ENCODE measurements at places on chromosomes 11 and 22.

DNA sequence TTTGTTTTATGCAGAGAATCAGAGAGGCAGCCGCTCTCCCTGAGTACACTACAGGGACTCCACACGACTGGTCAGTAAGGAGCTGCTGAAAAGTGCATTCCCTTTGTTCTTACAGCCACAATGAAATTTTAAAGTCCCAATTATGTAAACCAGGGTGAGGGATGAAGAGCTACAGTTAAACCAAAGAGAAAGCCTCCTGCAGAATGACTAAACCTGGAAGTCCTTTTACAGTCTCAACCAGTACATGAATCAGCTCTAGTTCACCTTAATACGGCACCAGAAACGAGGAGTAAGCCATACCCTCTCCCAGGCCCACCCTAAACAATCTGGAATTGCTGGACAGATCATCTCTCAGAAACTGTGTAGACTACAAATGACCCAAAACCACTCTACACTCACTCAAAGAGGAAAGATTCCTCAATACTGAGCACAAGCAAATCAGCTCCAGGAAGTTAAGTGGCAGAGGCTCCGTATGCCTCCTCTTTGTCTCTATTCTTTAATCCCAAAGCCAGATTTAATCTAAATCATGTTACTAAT lies 113.1 kb downstream of the RBFOX2 start:
- DNase-seq = peak; percentile 34

DNA sequence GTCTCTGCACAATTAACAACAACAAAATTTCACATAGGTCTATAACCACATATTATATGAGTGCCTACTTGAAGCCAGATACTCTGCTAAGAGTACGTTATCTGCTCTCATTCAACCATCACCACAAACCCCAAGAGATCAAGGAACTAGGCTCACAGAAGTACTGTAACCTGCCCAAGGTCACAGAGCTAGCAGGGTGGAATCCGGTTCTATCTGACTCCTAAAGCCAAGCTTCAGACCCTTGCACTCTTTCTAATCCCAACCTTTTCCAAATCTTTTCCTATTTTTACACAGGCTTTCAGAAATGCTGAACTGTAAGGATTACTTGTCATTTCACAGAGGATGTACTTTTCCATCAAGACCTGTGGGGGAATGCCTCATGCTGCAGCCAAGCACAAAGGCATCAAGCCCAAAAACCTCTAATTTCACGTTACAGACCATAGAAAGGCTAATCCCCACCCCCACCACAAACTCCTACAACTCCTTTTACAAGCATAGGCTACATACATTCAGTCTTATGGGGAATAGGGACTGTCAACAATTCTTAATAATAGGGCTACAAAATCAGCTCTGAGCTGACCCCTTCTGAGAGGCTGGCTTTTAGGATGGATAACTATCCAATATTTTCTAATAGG lies 927 bp downstream of the PRCP start:
- no peak for DNase-seq

DNA sequence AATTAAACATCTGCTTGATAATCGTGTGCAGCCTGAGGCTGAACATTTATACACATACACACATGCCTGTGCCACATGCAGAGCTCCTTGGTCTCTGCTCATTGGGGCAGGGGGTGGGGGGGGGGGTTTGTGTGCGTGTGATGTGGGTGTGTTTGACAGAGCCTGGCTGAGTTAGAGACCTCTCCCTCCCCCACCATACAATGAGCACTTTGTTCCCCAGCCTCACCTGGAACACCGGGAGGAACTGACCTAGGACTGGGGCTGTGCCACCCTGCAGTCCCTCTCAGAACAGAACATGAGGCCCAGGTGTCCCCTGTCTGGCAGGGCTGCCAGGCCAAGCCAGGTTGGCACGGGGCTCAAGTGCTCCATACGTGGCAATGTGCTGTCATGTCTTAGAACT lies 96.6 kb downstream of the TP53I11 start:
- DNase-seq = no peak

DNA sequence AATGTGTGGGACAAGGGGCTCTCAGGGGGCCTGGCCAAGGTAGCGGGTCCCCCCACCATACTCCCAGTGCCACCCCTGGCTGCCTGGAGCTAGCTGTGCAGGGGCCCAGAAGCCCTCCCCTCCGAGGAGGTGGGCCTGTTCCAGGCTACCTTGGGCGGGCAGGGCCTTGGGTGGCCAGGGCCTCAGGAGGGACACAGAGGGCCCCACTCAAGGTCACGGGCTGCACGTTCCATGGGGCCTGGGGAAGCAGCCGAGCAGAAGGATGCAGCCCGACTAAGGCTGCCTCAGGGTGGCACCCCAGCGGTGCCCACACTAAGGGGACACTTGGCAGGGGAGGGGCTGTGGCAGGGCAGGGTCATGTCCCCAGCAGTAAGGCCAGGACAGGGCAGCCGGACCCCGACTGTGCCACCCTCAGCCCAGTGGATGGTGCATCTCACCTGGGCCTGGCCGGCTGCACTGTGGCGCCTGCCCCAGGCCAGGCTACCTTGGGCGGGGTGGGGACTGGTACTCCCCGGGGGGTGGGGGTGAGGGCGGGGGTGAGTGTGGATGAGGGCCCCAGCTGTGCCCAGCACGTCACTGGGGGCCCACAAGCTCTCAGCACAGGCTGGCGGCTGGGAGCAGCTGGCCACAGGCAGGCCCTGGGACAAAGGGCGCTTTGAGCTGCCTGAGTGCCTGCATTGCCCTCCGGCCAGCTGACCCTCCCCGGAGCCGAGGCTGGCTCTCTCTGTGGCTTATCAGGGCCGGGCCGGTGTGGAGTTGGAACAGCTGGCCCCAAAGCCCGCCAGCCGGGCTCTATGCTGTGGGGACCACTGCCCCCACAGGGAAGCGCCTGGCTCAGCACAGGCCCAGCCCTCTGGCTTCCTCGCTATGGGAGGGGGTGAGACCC lies 117.1 kb downstream of the KCNQ1 start:
- DNase-seq = no peak

- no peak for DNase-seq
Measured at GRCh38 chr11:13841393-13841792, 121.1 kb upstream of the SPON1 start.

DNA sequence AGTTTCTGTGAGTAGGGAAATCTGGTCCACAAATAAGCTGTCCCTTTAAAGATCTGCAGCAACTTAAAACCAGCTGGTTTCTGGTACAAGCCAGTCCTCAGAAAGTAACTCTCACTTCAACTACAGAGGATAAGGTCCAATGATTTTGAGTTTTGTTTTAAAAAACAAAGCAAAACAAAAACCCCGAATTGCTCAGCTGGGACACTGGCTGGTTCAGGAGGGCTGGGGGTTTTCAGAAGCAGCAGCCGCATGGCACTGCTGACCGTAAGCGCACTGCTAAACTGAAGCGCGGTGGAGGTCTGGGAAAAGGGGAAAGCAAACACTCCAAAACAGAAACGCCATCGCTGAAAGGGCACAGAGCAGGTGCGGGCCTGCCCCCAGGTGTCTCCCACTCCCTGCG lies 59.7 kb downstream of the MICAL3 start:
- no peak for DNase-seq

DNA sequence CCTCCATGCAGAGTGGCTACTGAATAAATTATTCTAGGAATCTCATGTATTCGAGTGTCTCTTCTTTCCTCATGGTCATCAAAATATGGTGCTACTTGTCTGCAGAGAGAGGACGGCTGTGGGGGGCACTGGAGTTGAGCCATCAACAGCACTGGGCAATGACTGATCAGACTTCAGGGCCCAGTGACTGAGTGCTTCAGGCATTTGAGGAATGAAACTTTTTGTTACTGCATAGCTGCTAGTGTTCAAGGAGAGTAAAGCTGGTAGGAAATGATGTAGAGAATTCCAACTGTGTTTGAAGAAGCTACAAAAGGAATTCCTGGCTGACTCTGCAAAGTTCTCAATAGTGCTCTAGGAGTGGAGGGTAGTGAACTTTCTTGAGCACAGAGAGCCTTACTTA lies 277.7 kb downstream of the CADM1 start:
- DNase-seq = no peak

GRCh38 chr11:14417617-14418374 lies 58.8 kb upstream of the RRAS2 start:
- DNase-seq = no peak

DNA sequence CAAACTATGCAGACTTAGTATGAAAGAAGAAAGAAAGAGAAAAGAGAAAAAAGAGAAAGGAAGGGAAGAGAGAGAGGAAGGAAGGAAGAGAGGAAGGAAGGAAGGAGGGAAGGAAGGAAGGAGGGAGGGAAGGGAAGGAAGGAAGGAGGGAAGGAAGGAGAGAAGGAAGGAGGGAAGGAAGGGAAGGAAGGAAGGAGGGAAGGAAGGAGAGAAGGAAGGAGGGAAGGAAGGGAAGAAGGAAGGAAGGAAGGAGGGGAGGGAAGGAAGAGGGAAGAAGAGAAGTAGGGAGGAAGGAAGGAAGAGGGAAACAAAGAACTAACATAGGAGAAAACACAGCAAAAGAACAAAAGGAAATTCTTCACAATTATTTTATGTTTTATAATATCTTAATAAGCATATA lies 502.1 kb downstream of the SOX6 start:
- DNase-seq = no peak

- no peak for DNase-seq
Measured at GRCh38 chr11:33557201-33557600, 143.4 kb downstream of the C11orf91 start.
